ENCODE measurements at places on chromosomes 11 and 22. TPM values are rescaled to one million over a fixed set of nuclear protein-coding genes. Genes with fewer than 3 reads are reported as not detected.
A peak's percentile ranks its signal among the peaks of the same experiment; 100 is the strongest.

- no peak for DNase-seq
These were observed 104.3 kb downstream of the MAML2 start for GRCh38 chr11:96238563-96239135.

GRCh38 chr11:117936973-117937372 lies 7.8 kb upstream of the TMPRSS13 start:
- peak; percentile 16 for DNase-seq

- DNase-seq: no peak
These were observed 57.5 kb downstream of the BCR start for GRCh38 chr22:23237841-23238240.

GRCh38 chr11:7516475-7516874 lies 2.7 kb downstream of the PPFIBP2 start:
- DNase-seq: no peak

DNA sequence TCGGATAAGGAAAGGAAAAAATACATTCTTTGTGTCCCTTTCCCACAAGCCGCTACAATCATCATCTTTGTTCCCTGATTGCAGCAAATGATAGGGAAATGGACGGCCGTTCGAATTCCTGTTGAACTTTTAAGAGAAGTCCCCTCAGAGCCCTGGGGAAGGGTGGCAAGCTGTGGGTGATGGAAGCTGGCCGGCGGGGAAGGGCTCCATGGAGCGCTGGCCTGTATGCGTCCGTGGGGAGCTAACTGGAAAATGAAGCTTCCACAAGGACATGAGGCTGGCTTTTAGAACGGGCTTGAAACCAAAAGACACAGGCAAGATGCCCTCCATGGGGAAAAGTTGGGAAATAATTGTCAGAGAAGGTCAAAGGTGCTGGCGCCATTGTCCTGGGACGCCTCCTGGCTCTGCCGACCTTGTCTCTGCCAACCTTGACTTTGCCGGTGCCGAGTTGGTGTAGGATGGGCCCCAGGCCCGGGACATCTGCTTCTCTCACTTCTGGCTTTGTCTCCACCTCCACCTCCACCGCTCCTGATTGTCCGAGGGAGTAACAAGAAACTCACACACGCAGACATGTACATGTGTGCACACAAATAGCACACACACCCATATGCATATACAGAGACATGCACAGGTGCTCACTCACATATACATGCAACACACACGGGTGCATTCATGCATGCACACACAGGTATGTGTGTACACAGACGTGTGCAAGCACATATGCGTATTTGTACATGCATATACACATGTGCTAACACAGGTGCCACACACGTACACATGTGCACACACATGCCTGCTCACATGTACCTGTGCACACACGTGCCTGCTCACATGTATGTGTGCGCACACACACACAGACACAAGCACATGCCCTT lies 14.5 kb upstream of the PPARA start:
- no peak for DNase-seq

- DNase-seq: no peak
These were observed 404 bp upstream of the RELT start for GRCh38 chr11:73375830-73376159.

GRCh38 chr22:47190276-47190956 lies 428.0 kb downstream of the TBC1D22A start:
- peak; percentile 49 for DNase-seq

DNA sequence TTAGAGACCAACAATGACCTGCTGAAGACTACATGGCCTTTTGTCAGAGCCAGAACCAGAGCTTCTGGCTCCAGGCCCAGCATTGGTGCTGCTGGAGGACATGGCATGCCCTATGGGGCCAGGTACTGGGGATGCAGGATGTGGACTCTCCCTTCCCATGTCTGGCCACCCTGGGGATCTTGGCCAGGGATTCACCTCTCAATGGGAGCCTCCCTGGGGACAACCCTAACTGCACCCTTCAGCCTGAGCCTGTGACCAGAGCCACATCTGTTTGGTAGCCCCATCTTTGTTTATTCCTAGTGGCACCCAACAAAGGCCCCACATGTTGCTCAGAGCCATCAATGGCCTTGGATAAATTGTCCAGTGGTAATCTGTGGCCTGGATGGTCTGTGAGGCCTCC lies 5.8 kb downstream of the KLHL35 start:
- DNase-seq: no peak

Gene SCGB1C1
- not detected for total RNA-seq

Gene USP2
- 2.5 TPM for total RNA-seq

Gene ACR
- total RNA-seq: not detected

Gene TP53AIP1
- total RNA-seq: 3.7 TPM

Gene CCDC73
- total RNA-seq: not detected

Gene TEAD1
- total RNA-seq: 50.3 TPM

Gene GRM5
- not detected for total RNA-seq

All from vagina (tissue), 2 donors.